MG63 (cell line): ENCODE measurements at places on chromosomes 3 and 15.

GRCh38 chr15:59924812-59925522 is 79.1 kb upstream of the FOXB1 start:
- DNase-seq, result no peak

- no peak for DNase-seq
These were observed 23.0 kb downstream of the PAQR9 start for GRCh38 chr3:142940472-142940871.

DNA sequence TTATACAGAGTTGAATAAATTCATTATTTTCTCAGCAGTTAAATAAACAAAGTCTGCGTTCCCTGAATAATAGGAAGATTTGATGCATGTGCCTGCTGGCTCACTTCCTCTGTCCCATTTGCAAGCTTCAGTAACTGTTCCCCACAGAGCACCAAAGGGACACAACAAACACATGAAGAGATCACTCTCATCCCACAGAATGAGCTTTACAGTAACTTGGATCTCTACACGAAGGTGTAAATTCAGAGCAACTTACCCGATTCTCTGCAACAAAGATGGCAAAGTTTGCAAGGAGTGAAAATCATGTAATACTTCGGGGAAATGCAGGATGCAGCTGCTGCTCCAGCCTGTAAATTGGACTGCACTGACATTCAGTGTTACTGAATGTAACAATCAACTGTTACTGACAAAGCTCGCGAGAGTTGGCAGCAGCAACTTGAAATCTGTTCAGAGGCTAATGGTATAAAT is at the start of gene BCHE:
TSS of gene BCHE (minus strand) at position 366 of the 468 bp plus-strand sequence. CDS start 6,390 bp downstream, outside the sequence.
- DNase-seq, result peak; percentile 7

DNA sequence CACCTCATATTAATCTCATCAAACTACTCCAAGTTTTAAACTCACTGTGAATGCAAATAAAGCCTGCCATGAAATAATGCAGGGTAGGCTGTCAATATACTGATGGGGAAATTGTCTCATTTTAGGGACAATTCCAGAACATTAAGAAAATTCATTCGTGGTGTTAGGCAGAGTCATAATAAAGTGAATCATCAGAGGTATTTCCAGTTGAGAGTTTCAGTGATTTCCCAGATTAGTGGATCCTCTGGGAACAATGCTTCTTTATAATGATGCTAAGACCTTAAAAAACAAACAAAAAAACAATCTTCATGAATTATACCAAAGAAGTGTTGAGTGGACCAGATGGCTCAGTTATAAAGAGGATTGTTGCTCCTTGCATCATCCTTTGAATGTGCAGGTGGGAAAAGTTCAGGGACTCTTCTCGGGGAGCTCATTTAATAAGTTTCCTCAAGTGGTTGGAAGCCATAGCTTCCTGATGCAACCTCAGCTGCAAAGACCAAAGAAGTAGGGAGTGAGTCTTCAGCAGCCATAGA is 360.9 kb upstream of the TRIM42 start:
- DNase-seq, result no peak

GRCh38 chr15:88512601-88513000 is 33.9 kb downstream of the DET1 start:
- no peak for DNase-seq

- no peak for DNase-seq
These were observed 253.1 kb downstream of the CGGBP1 start for GRCh38 chr3:87805670-87806069.

GRCh38 chr3:127694467-127695215 is 21.9 kb downstream of the ABTB1 start:
- DNase-seq, result peak; percentile 59
